CD4-positive, alpha-beta T cell treated with Interferon gamma for 1 hour (primary cell): ENCODE measurements at places on chromosomes 7 and 10.

GRCh38 chr10:1242975-1243374, 186.8 kb downstream of the WDR37 start:
- DNase-seq, result no peak

GRCh38 chr10:72407471-72407870, 52.8 kb upstream of the DNAJB12 start:
- DNase-seq, result no peak

- DNase-seq, result no peak
Measured at GRCh38 chr7:1970895-1971294, 261.9 kb downstream of the MAD1L1 start.

- DNase-seq, result no peak
Measured at GRCh38 chr10:115948465-115948864, 324.5 kb downstream of the GFRA1 start.

GRCh38 chr10:17685233-17685840, 41.4 kb downstream of the STAM start:
- DNase-seq, result no peak
